Inflammatory macrophage (primary cell): ENCODE measurements at places on chromosomes 6 and 20.
A peak's percentile ranks its signal among the peaks of the same experiment; 100 is the strongest.

- DNase-seq: peak; percentile 19
Observed at GRCh38 chr20:37317994-37318640, 27.8 kb upstream of the SRC start.

GRCh38 chr20:63969838-63970713 is at the start of gene ZNF512B:
Gene ZNF512B (minus strand): TSS chr20:63969930. CDS start chr20:63967950, 1,980 bp downstream.
- DNase-seq: no peak

- no peak for DNase-seq
Observed at GRCh38 chr6:142642651-142643050, 302.3 kb downstream of the HIVEP2 start.

DNA sequence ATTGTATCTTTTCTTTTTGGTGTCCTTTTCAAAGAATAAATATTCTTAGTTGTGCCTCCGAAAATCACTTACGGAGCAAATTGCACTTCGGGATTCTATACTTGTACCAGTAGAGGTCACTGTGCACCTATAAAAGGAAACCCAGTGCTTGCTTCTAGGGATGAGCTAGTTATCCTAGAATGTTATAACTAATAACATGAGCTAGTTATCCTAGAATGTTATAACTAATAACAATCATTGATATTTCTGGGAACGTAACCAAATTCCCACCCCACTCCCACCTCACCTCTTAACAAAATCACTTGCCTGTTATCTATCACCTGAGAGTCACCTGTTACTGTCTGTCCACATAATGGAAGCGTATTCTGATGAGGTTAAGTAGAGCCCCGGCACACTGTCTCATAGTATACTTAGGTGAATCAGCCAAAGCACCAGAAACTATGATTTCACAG is 126.9 kb upstream of the TIAM2 start:
- DNase-seq: peak; percentile 34

DNA sequence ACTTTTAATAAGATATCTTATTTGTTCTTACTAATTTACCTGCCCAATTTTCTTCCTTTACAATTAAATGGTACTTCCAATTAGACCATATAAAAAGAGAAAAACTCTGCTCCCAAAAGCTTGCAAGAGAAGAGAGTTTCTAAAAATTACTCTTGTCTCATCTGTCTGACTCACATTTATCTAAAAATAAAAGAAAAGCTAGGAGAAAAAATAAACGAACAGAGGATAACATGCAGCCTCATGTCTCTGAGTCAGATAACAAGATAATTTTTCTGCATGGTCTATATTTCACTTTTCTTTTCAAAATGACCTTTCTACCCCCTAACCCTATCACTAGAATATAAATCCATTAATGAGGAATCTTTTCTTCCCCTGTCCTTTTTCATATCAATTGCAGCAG is 127.2 kb upstream of the TCF21 start:
- DNase-seq: no peak

GRCh38 chr6:158046201-158047126 is 64.8 kb downstream of the SYNJ2 start:
- no peak for DNase-seq

DNA sequence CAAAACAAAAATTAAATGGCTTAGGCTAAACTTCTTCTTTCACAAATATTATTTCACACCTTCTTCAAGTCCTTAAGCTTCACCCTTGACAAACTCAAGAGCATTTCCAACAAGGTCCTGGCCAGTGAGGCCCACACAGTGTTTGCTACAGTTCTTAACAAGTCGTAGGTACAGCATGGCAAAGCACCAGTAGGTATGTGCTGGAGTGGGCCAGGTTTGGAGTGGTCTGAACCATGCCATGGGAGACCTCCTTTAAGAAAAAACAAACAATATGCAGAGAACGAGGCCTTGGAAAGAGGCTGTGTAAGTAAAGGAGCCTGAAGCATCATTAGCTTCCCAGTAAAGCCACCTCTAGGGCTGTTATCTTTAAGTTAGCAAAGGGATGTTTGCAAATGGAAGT is 154.3 kb upstream of the SNX9 start:
- DNase-seq: no peak

GRCh38 chr6:169824848-169825557 is 73.6 kb downstream of the ERMARD start:
- no peak for DNase-seq

GRCh38 chr20:38201356-38201755 is 36.3 kb upstream of the TGM2 start:
- peak; percentile 83 for DNase-seq

GRCh38 chr20:17228624-17229061 is 1.8 kb downstream of the PCSK2 start:
- no peak for DNase-seq

- DNase-seq: peak; percentile 16
Observed at GRCh38 chr20:23278172-23278571, 72.4 kb upstream of the NXT1 start.

- DNase-seq: no peak
Observed at GRCh38 chr6:156423075-156423474, 354.1 kb upstream of the ARID1B start.

GRCh38 chr6:107670792-107671199 is 153.3 kb downstream of the SCML4 start:
- DNase-seq: peak; percentile 86
